ENCODE measurements at places on chromosomes 5 and 9.

DNA sequence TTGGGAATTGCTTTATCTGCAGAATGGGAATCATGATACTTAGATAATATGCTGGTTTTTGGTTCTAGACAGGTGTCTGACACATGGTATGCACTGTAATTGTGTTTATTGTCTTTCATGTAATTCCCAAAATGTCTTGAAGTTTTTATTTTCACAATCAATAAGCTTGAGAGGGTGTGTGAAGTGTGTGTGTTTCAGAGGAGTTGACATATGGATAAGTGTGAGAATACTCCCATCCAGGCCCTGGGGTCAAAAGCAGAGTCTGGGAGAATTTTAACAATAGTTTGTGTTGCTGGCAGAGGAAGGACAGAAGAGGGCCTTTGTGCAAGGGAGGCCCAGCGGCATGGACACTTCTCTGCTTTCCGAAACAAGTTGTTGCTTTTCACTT lies 8.4 kb downstream of the PRDM6 start:
- DNase-seq = no peak

GRCh38 chr9:133635098-133635497 lies 1.1 kb upstream of the DBH start:
- DNase-seq = no peak

GRCh38 chr5:67643536-67643935 lies 446.9 kb upstream of the CD180 start:
- DNase-seq = no peak

GRCh38 chr9:79524266-79524665 lies 47.5 kb upstream of the TLE4 start:
- DNase-seq = no peak

DNA sequence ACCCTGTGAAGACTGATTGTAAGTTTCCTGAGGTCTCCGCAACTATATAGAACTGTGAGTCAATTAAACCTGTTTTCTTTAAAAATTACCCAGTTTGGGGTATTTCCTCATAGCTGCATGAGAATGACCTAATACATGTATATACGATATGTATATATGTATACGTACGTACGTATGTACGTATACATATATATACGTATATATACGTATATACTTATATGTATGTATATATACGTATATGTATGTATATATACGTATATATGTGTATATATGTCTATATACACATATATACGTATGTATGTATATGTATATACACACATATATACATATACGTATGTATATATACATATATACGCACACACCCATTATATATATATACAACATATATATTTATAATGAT lies 1153.0 kb upstream of the CDH18 start:
- no peak for DNase-seq

GRCh38 chr9:100689635-100690034 lies 111.8 kb downstream of the CAVIN4 start:
- DNase-seq = no peak

- DNase-seq = no peak
Observed at GRCh38 chr5:131148835-131149234, 16.2 kb downstream of the HINT1 start.

DNA sequence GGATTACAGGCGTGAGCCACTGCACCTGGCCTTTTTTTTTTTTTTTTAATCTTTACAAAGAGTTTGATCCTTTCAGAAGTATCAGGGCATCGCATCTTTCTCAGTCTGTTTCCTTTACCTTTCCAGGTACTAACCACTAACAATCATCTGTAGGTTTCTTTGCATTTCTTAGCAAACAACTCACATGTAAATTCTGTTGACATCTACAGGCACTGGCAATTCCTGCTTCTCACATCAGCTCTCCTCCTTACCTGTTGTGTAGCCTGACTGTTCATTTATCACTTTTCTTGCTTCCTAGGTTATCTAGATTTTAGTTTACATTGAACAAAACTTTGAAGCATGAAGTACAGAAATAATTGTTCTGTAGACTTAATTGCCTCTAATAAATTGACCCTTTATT lies 27.5 kb upstream of the VPS13A start:
- no peak for DNase-seq

DNA sequence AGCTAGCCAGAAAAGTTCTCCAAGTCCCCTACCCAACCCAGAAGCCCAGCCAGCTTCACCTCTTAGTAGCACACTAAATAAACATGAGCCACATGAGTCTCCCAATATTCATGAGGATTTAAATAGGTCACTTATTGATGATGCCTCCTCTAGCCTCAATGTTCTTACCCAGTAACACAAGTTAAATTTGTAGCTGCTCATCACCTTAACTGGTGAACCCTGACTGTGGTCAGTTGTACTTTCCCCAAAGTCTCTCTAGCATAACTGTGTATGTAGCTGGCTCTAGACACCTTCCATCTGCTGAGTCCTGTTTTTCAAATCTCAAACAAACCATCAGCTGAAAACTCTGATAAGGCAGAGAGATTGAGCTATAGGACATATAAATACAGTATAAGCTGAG lies 100.3 kb upstream of the ELAVL2 start:
- DNase-seq = no peak

DNA sequence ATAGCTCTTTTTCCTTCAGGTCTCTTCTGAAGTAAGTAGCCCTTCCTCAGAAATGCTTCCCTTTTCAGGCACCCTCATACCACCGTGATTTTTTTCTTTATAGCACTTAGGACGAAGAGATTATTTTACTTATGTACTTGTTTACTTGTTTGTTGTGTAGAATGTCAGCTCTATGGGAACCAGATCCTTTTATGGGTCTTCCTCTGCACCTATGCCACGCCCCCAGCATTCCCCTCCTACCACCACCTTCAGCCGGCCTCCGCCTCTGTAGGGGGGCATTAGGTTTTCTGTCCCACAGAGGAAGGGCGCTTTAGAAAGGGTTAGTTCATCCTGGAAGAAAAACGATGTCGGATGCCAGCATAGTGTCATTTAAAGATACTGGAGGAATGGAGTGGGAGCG lies 1.8 kb downstream of the CDKN2B-AS1 start:
- no peak for DNase-seq

DNA sequence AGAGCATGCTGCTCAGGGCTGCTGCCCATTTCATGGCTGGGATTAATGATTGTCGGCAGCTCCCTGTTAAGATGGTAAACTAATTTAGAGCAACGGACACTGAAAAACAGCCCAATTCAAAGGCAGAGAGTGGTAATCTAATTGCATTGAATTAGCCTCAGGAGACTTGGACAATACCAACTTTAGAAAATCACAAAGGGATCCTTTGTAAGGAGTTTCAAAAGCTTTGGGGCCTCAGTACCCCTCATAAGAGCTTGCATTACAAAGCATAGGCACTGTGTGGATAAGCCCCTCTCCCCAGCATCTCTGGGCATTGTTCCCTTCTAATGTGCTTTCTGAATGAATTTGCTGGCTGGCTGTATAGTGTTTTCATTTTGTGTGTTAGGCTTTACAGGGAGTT lies 6.7 kb downstream of the GLRA1 start:
- DNase-seq = no peak

DNA sequence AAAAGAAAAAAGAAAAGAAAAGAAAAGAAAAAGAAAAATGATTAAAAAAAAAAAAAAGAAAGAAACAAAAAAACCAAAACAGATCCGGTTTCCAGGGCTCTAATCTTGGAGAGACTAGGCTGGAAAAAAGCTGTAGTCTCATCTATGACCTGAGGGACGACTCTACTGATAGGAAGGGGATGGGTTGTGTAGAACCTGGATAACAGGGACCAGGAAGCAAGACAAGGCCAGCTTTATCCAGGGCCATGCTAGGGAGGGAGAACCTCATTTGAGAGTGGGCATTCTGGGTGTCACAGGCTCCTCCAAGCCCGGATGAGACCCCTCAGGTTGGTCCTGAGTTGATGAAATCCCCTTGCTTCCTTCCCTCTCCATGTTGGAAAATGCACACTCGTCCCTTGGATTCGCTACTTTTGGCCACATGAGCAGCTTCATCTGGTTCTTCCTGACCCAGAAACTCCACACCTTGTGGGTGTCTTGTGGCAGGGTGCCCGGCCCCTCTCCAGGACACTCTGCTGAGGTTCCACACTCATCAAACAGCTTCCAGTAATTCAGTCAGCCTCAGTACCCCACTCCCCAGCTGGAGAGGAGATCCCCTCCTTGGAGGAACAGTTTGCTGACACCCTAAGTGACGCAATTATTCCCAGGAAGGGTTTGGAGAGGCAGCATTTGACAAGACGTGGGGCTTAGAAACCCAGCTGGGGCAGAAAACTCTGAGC lies 71.1 kb upstream of the LHFPL2 start:
- DNase-seq = no peak

DNA sequence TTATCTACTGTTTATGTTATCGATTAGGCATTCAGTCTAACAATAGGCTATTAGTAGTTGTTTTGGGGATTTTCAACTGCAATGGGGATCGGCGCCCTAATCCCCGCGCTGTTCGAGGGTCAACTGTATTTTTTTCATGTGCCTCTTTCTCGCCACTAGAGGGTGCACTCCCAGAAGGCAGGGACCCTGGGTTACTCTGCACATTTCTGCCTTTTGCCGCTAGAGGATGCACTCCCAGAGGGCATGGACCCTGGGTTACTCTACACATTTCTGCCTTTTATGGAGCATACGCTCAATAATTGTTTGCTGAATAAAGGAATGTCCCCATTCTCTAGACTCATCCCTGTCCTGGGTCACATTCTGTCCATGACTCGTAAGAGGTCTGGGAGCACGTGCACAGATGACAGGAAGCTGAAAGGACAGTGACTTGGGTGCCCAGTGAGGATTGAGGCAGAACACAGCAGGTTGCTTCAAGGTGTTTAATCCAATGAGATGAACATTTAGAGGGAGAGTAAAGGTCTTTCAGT lies 27.9 kb upstream of the RECK start:
- peak; percentile 44 for DNase-seq

DNA sequence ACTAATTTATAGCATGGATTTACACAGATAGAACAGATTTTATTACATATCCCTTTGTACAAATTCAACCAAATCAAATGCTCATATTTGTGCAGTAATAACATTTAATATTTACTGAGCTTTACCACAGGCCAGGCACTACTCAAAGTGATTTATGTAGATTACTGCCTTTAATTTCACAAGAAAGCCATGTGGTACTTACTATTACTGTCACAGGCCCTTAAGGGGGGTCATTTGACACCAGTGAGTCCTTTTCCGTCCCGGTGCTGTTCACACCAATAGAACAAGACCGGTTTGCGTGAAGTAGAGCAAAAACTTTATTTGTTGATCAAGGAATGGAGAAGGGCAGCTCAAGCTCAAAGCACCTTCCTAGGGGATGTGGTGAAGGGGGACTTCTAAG lies 308.5 kb upstream of the KCNN2 start:
- DNase-seq = no peak

- no peak for DNase-seq
Observed at GRCh38 chr9:123129423-123129822, 96.0 kb downstream of the GPR21 start.

GRCh38 chr5:109619606-109620005 lies 70.1 kb upstream of the MAN2A1 start:
- no peak for DNase-seq

- DNase-seq = no peak
Observed at GRCh38 chr5:83924891-83925290, 204.2 kb upstream of the HAPLN1 start.

GRCh38 chr5:16061163-16061562 lies 118.4 kb downstream of the MARCHF11 start:
- no peak for DNase-seq

DNA sequence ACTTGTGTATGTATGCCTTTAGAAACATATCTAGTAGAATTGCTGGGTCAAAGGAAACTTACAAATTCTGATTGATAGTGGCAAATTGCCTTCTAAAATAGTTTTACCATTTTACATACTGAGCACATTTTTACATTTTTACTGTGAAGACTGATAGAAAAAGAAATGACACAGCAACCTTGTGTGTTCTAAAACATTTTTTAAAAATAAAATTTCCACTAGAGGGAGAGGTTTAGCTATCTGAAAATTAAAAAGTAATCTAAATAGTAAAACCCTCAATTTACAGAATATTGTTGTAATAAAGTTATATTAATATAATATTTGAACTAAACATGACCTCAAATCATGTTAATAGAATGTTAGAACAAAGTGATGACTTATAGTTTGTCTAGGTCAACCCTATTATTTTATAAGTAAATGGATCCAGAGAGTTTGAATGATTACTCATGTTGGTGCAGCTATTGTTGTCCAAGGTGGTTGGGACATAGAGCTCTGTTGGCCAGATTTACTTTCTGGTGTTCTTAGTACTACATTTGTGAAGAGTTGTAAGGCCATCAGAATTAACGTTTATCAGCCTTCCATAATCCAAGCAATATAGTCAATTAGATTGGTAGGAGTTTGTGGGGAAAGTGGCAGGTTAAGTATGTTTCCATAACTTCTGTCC lies 17.2 kb downstream of the CENPP start:
- DNase-seq = no peak

- no peak for DNase-seq
Observed at GRCh38 chr9:91247278-91247677, 114.4 kb downstream of the AUH start.

DNA sequence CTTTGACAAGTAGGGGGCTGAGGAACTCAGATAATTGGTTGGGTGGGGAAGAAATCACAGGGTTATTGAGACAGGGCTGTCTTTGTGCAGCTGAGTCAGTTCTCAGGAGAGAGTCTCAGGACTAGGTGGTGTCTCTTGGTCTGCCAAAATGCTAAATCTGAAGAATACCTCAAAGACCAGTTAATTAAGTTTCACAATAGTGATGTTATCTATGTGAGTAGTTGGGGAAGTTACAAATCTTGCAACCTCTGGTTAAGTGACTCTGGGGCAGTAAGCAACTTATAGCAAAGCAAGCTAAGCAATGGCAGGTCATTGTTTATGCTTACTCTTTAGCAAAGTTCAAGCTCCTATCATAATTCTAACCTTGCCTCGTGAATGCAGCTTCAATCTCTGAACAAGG lies 53.6 kb downstream of the GIN1 start:
- DNase-seq = no peak

DNA sequence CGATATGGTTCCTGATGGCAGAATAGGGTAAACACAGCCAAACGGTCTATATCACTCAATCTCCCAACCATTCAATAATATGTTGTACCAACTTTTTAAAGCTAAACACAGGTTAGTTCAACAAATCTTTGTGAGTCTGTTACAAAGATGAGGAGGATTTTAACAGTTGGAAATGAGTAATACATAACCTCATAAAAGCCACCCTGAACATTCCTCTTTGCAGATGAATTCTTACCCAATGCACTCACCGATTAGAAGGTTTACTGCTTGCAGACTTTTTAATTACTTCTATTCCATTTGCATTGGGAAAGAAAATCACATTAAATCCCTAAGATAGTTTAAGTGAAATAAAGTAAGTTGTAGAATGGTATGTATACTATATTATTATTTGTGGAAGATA lies 23.3 kb upstream of the TRMT10B start:
- DNase-seq = no peak

- no peak for DNase-seq
Observed at GRCh38 chr5:169632946-169633345, 4.1 kb upstream of the DOCK2 start.

- no peak for DNase-seq
Observed at GRCh38 chr5:78647838-78648358, 674 bp downstream of the LHFPL2 start.

GRCh38 chr9:83041771-83042170 lies 21.2 kb downstream of the RASEF start:
- no peak for DNase-seq

- DNase-seq = no peak
Observed at GRCh38 chr5:111783537-111783936, 26.5 kb upstream of the NREP start.

All from stimulated activated CD8-positive, alpha-beta memory T cell treated with anti-CD3 and anti-CD28 coated beads, Interleukin-15, amount 100 ng/mL, for 1 hour (primary cell).